Trophoblast cell (in vitro differentiated cells and primary cell): ENCODE measurements at places on chromosomes 16 and 17.

DNA sequence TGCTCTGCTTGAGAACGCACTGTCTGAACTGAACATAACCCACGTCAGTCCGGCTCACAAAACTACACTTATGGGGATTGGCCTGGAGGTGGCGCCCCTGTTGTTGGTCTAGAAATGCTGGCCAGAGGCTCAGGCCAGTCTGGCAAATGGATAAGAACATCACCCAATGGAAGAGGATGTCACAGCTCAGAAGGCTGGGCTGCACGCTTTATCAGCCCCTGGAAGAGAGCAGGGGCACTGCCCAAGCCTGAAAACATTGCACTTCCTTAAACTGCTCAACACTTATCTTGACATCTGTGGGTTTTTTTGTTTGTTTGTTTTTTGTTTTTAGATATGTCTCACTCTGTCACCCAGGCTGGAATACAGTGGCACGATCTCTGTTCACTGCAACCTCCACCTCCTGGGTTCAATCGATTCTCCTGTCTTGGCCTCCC lies 24.8 kb upstream of the BPTF start:
- H3K36me3 ChIP-seq = no peaks in the 10 kb centered on the region
- H3K4me3 ChIP-seq = no peak overlapping the region
- no peak overlapping the region for H3K27ac ChIP-seq

- H3K4me3 ChIP-seq = peak overlapping the region; percentile 94
- H3K4me1 ChIP-seq = peaks cover 4% of the 10 kb centered on the region
- H3K36me3 ChIP-seq = no peaks in the 10 kb centered on the region
- no peaks in the 10 kb centered on the region for H3K27me3 ChIP-seq
Observed at GRCh38 chr17:44830359-44831288, 537 bp upstream of the GJC1 start.

DNA sequence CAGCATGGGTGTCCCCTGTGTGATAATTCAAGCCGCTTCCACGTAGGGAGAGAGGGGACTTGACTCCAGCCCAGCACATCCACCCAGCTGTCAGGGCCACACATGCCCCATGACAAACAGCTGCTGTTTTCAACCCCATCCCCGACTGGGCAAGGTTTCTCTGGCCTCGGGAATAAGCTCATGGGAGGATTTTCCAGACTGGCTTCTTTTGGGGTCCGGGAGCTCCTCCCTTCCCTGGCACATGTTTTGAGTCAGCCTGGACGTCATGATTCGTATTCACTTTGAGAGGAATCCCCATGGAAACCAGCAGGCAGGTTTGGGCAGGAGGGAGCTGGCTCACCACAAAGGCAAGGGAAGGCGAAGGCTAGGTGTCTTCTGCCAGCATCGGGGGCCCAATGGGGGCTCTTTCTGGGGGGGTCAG lies 156.4 kb downstream of the CMIP start:
- DNase-seq = no peak
- peak overlapping the region; percentile 98 for H3K27ac ChIP-seq
- peaks cover 55% of the 10 kb centered on the region for H3K4me1 ChIP-seq
- H3K4me3 ChIP-seq = no peak overlapping the region
- H3K27me3 ChIP-seq = no peaks in the 10 kb centered on the region

DNA sequence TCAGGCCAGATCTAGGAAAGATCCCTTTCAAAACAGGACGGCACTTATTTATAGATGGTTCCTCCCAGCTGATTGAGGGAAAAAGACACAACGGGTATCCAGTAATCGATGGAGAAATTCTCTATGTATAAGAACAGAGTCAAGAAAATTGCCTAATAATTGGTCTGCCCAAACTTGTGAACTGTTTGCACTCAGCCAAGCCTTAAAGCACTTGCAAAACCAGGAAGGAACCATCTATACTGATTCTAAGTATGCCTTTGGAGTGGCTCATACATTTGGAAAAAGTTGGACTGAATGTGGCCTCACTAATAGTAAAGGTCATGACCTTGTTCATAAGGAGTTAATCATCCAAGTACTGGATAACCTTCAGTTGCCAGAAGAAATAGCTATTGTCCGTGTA lies 5.9 kb downstream of the HPR start:
- DNase-seq = no peak
- H3K27me3 ChIP-seq = no peaks in the 10 kb centered on the region
- no peaks in the 10 kb centered on the region for H3K4me1 ChIP-seq
- no peak overlapping the region for H3K27ac ChIP-seq

GRCh38 chr16:68064791-68065365 lies 20.3 kb upstream of the NFATC3 start:
- H3K36me3 ChIP-seq = peaks cover 20% of the 10 kb centered on the region
- no peak overlapping the region for H3K27ac ChIP-seq
- H3K4me3 ChIP-seq = no peak overlapping the region

DNA sequence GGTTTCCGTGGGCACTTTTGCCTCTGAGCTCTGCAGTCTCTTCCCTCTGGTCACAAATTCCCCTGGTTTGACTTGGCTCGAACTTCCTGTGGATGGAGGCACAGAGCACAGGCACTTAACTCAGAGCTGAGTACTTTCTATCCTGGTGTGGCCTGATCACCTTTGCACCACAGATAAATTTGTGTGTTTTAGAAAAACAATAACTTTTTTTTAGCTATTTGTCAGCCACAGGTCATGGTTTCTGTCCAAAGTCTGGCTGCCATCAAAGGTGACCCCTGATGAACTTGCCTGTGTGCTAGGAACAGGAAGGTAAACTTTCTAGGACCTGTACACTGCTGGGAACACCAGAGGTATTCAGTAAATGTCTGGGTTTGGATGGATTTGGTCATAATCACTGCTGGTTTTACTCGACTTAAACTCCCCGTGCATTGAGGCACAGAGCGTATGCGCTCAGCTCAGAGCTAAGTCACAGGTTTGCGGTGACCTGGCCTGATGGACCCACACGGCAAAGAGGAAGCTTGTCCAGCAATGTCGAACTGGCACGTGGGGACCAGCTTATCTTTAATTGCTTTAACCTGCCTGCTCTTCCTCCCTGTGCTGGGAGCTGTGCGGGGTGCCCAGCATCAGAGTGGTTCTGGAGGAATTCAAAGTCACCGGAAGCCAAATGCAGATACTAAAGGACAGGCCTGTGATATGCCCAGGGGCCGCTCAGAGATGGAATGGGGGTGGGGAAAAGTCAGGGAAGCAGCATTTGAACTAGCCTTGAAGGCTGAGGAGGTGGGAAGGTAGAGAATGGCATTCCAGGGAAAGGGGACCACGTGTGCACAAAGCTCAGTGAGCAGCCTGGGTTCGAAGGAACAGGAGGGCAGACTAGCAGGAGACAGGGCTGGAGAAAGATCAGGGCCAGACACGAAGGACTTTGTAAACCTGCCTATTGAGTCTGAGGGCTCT lies 12.9 kb downstream of the SLC13A5 start:
- H3K4me1 ChIP-seq = peaks cover 13% of the 10 kb centered on the region
- H3K4me3 ChIP-seq = no peak overlapping the region
- no peaks in the 10 kb centered on the region for H3K27me3 ChIP-seq
- H3K36me3 ChIP-seq = no peaks in the 10 kb centered on the region
- H3K27ac ChIP-seq = peak overlapping the region; percentile 30
- no peak for DNase-seq

- DNase-seq = no peak
- no peaks in the 10 kb centered on the region for H3K27me3 ChIP-seq
- peaks cover 23% of the 10 kb centered on the region for H3K36me3 ChIP-seq
Observed at GRCh38 chr17:62032480-62032879, 32.6 kb downstream of the MED13 start.

DNA sequence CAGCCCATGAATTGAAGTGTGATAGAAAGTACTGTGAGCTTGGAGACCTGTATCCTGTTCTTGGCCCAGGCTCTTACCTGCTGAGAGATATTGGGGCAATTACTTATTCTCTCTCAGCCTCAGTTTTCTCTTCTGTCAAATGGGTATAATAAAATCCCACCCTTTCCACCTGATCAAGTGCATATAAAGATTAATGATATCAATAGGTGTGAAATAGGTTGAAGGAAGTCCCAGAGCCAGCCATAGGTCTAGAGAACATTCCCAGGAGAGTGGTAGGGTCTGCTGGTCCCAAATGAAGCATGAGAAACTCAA lies 81.2 kb downstream of the GNAO1 start:
- H3K36me3 ChIP-seq = no peaks in the 10 kb centered on the region
- no peaks in the 10 kb centered on the region for H3K27me3 ChIP-seq
- H3K4me3 ChIP-seq = no peak overlapping the region

- no peaks in the 10 kb centered on the region for H3K27me3 ChIP-seq
- peak; percentile 28 for DNase-seq
- no peaks in the 10 kb centered on the region for H3K4me1 ChIP-seq
- H3K36me3 ChIP-seq = peaks cover 24% of the 10 kb centered on the region
- H3K4me3 ChIP-seq = no peak overlapping the region
Observed at GRCh38 chr17:3710951-3711383, 12.7 kb upstream of the HASPIN start.

GRCh38 chr16:5460701-5461100 lies 363.1 kb upstream of the EEF2KMT start:
- no peak overlapping the region for H3K4me3 ChIP-seq
- no peaks in the 10 kb centered on the region for H3K36me3 ChIP-seq
- H3K27me3 ChIP-seq = no peaks in the 10 kb centered on the region
- no peak for DNase-seq
- no peaks in the 10 kb centered on the region for H3K4me1 ChIP-seq
- no peak overlapping the region for H3K27ac ChIP-seq

- no peak overlapping the region for H3K27ac ChIP-seq
- no peaks in the 10 kb centered on the region for H3K36me3 ChIP-seq
- no peak for DNase-seq
- no peaks in the 10 kb centered on the region for H3K27me3 ChIP-seq
Observed at GRCh38 chr17:3750926-3751325, 27.2 kb downstream of the HASPIN start.

- H3K4me3 ChIP-seq = no peak overlapping the region
- DNase-seq = peak; percentile 54
- no peaks in the 10 kb centered on the region for H3K36me3 ChIP-seq
- no peak overlapping the region for H3K27ac ChIP-seq
- no peaks in the 10 kb centered on the region for H3K27me3 ChIP-seq
Observed at GRCh38 chr16:49556606-49557446, 183.2 kb downstream of the C16orf78 start.

GRCh38 chr17:10726196-10726595 lies 3.6 kb downstream of the TMEM220 start:
- no peak overlapping the region for H3K4me3 ChIP-seq
- no peaks in the 10 kb centered on the region for H3K27me3 ChIP-seq
- H3K4me1 ChIP-seq = no peaks in the 10 kb centered on the region
- DNase-seq = no peak

- no peaks in the 10 kb centered on the region for H3K27me3 ChIP-seq
- peak; percentile 55 for DNase-seq
- peaks cover 14% of the 10 kb centered on the region for H3K36me3 ChIP-seq
- no peak overlapping the region for H3K27ac ChIP-seq
Observed at GRCh38 chr17:60077672-60078519, 825 bp downstream of the HEATR6 start.

DNA sequence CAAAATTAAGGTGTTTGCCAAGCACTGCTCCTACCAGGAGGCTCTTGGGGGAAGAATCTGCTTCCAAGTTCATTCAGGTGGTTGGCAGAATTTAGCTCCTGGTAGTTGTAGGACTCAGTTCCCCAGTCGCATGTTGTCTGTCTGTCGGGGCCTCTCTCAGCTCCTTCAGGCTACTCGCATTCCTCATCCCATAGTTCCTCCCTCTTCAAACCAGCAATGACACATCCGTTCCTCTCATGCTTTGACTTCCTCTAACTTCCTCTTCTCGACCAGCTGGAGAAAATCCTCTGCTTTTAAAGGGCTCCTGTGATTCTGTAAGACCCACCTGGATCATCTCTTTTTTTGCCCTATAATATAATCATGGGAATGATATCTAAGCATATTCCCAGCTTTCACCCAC lies 108.1 kb downstream of the PMP22 start:
- no peaks in the 10 kb centered on the region for H3K27me3 ChIP-seq
- DNase-seq = peak; percentile 44
- H3K36me3 ChIP-seq = no peaks in the 10 kb centered on the region
- no peak overlapping the region for H3K4me3 ChIP-seq
- peaks cover 3% of the 10 kb centered on the region for H3K4me1 ChIP-seq

GRCh38 chr17:16013943-16014407 lies 14.4 kb downstream of the TTC19 start:
- H3K36me3 ChIP-seq = peaks cover 15% of the 10 kb centered on the region
- H3K27me3 ChIP-seq = no peaks in the 10 kb centered on the region
- no peak overlapping the region for H3K27ac ChIP-seq
- DNase-seq = peak; percentile 65
- no peaks in the 10 kb centered on the region for H3K4me1 ChIP-seq
- no peak overlapping the region for H3K4me3 ChIP-seq

DNA sequence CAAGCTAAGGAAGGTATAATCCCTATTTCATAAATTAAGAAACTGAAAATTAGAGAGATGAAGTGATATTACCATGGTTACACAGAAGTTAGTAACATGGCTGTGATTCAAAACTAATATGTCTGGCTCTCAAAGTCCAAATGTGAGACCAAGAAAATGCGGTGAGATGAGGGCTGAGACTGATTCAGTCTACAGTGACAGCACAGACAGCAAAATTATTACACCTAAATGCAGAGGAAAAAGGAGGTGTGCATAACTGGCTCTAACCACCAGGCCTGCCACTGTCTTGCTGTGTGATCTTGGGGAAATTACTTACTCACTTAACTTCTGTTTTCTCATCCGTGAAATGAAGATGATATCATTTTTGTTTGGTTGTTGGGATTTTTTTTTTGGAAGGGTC lies 270.0 kb upstream of the SOX9 start:
- no peaks in the 10 kb centered on the region for H3K27me3 ChIP-seq
- no peak for DNase-seq
- no peak overlapping the region for H3K4me3 ChIP-seq

- no peak overlapping the region for H3K27ac ChIP-seq
- H3K4me3 ChIP-seq = no peak overlapping the region
- H3K4me1 ChIP-seq = no peaks in the 10 kb centered on the region
- H3K27me3 ChIP-seq = no peaks in the 10 kb centered on the region
Observed at GRCh38 chr16:81967358-81967757, 43.9 kb downstream of the SDR42E1 start.

DNA sequence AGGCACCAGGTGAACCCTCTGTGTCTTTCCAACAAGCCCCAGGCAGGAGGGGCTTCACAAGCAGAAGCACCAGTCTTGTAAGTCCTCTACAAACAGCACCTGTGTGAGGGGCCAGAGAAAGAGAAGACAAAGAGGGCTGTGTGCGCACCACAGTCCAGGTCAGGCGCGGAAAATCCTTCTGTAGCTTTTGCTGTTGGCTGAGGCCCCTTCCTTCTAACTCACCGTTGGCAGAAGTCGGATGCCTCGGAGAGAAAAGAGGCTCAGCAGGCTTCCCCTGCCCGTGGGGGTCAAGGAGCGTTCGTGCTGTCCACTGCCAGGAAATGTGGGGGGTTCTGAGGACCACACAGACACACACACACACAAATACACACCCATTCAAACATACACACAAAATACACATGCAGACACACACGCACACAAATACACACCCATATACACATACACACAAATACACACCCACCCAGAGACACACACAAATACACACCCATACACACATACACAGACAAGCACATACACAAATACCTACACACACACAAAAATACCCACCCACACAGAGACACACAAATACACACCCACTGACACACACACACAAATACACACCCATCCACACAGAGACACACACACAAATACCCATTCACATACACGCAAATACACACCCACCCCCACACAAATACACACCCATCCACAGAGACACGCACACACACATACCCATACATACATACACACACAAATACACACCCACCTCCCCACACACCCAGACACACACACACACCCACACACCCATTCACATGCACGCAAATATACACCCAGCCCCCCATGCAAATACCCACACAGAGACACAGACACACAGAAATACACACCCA lies 6.8 kb downstream of the ZG16B start:
- no peaks in the 10 kb centered on the region for H3K36me3 ChIP-seq
- H3K27ac ChIP-seq = no peak overlapping the region
- peaks cover 10% of the 10 kb centered on the region for H3K4me1 ChIP-seq
- H3K27me3 ChIP-seq = no peaks in the 10 kb centered on the region
- H3K4me3 ChIP-seq = no peak overlapping the region
- DNase-seq = no peak
